Inflammatory macrophage treated with lipopolysaccharide for 1 hour (primary cell): ENCODE measurements at places on chromosomes 16 and 17.

GRCh38 chr16:24667244-24667764 is 62.1 kb upstream of the TNRC6A start:
- DNase-seq, result no peak

DNA sequence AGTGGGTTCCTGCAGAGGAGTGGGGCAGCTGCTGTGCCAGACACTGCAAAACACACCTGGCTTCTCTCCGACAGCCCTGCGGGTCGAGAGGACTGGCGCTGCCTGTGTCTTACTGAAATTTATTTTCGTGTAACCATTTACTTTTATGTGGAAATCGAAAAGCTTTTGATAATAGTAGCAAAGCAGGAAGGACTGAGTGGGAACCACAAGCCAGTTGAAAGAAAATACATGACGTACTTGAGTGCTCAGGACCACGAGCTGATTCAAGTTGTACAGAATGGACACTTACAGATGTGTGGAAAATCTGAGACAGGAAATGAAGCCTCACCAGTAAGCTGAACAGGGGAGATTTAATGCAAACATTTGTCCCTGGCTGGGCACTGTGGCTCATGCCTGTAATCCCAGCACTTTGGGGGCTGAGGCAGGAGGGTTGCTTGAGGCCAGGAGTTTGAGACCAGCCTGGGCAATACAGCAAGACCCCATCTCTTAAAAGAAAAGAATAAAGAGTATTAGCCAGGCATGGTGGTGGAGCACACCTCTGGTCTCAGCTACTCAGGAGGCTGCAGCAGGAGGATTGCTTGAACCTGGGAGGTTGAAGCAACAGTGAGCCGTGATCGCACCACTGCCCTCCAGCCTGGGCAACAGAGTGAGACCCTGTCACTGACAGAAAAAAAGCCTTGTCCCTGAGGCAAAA is 11.3 kb upstream of the RPL13 start:
- no peak for DNase-seq

- peak; percentile 52 for DNase-seq
These were observed 14.3 kb upstream of the DYNLRB2 start for GRCh38 chr16:80526418-80527061.

- DNase-seq, result no peak
These were observed 360.0 kb upstream of the CDH5 start for GRCh38 chr16:66006485-66006884.

DNA sequence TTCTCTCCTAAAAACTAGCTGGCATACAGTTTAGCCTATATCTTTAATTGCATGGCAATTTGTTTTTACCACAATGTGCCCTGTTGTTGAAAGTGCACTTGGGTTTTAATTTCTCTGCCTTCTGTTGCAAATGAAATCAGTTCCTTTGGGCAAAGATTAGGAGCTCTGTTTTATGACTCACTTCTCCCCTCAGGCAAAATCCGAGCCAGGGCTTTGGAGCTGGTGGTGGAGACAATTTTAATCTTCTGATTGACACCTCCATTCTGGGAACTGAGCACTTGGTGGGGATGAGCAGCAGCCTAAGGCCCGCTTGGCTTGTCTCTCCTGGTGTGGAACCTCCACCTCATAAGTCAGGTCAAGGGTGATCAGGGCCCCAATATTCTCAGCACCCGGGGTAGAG is 13.3 kb upstream of the MYH8 start:
- no peak for DNase-seq

DNA sequence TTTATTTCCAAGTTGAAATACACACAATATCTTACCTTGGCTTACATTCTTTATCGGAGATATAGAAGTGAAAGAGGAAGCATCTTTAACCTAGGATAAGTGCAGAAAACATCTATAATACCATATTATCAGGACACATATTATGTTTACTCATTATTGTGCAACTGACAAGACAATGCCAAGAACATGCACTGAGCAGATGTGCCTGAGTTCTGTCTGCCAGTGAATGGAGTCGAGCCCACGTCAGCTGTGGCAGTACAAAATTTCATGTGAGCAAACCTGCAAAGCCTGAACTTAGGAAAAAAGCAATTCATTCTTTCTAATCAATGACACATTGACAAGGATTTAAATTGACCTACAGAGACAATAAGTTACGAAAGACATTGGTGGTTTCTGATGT is 154.4 kb downstream of the AXIN2 start:
- DNase-seq, result no peak

GRCh38 chr16:53915452-53916160 is 211.7 kb downstream of the FTO start:
- no peak for DNase-seq

- DNase-seq, result no peak
These were observed 63.2 kb downstream of the CLEC19A start for GRCh38 chr16:19348578-19349315.

- DNase-seq, result peak; percentile 12
These were observed 19.6 kb downstream of the MED13 start for GRCh38 chr17:62045517-62045916.

GRCh38 chr17:4739122-4740024 is at the start of the genes CXCL16 and ZMYND15:
Gene CXCL16 (minus strand): TSS chr17:4739928. CDS start chr17:4739339, 589 bp downstream.
Gene ZMYND15 (plus strand): TSS chr17:4739833. CDS start chr17:4740549, 716 bp downstream.
- peak; percentile 70 for DNase-seq

- peak; percentile 53 for DNase-seq
These were observed 102.8 kb upstream of the CCL1 start for GRCh38 chr17:34465789-34466188.
